ENCODE measurements at places on chromosomes 1 and 21.
A peak's percentile ranks its signal among the peaks of the same experiment; 100 is the strongest.

DNA sequence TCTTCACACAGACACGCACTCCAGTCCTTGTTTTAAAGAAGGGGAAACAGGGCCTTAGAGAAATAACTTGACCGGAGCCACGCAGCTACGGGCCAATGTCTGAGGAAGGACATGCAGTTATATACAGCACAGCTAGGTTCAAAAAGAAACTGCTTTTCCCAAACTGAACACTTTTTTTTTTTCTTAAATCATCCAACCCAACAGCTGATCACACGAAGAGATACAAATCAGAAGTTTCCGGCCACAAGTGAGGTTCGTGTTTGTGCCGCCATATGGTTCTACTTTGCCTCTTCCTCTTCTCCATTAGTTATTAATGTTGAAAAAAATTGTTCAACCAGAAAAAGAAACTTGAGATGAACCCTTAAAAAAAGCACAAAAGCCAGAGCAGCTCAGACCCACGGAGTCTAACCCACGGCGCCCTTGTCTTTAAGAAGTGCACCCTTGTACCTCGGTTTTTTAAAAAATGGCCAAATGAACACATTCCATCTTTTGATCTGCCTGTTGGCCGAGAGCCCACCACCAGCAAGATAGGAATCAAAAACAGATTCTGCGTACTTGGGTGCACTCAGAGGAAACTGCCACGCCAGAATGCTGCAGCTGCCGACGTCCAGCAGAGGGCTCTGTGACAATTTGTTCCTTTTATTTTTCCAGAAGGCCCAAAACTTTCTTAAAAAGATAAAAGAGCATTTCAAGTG is 78.9 kb downstream of the SLC66A1 start:
- DNase-seq, result peak; percentile 39

GRCh38 chr1:246178717-246179311 is 328.3 kb downstream of the SMYD3 start:
- DNase-seq, result no peak

DNA sequence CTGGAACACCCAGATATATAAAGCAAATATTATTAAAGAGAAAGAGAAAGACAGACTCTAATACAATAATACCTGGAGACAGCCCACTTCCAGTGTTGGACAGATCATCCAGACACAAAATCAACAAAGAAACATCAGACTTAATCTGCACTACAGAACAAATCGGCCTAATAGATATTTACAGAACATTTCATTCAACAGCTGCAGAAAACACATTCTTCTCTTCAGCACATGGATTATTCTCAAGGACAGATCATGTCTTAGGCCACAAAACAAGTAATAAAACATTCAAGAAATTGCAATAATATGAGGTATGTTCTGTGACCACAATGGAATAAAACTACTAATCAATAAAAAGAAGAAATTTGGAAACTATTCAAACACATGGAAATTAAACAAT is 398.3 kb upstream of the DUSP10 start:
- DNase-seq, result no peak

GRCh38 chr1:30845904-30846290 is 62.7 kb downstream of the SDC3 start:
- no peak for DNase-seq

DNA sequence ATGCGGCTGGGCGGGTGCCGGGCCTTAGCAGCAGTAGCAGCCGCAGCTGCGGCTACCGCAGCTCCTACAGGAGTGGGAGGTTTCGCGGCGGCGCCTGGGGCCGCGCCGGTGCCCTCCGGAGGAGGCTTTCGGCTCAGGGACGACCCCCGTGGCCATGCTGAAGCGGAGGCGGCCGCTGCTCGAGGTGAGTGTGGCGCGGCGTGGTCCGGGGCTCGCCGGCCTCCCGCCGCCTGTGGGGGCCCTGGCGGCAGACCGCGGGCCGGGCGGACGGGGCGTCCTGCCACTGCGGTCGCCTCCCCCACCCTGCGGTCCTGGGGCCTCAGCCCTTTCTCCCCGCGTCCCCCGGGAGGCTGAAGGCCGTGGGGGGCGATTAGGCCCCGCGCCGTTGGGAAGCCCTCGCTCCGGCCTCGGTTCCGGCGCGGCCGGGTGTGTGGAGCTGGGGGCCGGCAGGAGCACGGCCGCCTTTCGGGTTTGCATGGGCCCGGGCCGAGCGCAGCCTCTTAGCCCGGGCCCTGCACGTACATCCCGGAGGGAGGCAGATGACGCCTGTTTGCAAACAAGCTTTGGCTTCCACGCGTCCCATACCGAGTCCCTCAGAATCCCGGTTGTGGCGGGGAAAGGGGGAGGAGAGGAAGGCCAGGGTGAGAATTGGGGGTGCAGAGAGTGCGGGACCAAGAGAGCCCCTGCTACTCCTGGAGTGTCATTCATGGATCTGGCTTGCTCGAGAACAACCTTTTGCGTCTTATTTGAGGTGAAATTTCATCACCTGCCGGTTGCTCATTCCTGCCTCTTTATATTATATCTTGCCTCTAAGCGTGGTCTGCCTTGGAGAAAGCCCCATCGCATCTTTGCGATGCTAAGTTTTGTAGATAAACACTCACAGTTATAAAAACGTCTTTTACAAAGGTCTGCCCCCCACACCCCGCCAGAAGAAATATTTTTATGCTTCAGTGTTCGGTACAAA is 613 bp downstream of the ZFYVE9 start:
- peak; percentile 52 for DNase-seq

- DNase-seq, result no peak
These were observed 84.4 kb upstream of the SYT6 start for GRCh38 chr1:114238053-114238452.

- DNase-seq, result no peak
These were observed 19.3 kb upstream of the C1orf21 start for GRCh38 chr1:184367427-184368038.

- DNase-seq, result no peak
These were observed 101.1 kb upstream of the TIAM1 start for GRCh38 chr21:31445137-31445536.

- no peak for DNase-seq
These were observed 212.5 kb downstream of the TOMM20 start for GRCh38 chr1:234915924-234916675.

GRCh38 chr1:193402037-193402436 is 215.6 kb upstream of the B3GALT2 start:
- no peak for DNase-seq

GRCh38 chr1:240985081-240985480 is 371.9 kb downstream of the RGS7 start:
- DNase-seq, result no peak

DNA sequence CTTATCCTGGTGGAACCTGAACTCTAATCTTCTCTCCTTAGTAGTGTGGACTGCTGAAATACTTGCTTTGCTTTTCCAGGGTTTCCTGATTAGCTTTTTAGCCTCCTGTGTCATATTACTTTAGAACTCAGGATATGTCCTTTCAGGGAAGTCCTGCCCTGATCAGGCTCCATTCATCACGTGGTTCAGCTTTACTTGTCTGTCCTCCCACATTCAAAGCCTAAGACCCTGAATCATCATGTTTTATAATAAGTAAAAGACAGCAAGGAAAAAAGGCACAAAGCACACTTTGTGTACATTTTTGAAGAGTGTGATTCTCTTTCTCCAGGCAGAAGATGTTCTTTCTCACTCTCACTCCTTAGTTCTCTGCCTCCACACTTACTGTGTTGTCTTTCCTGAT is 70.6 kb downstream of the PATJ start:
- no peak for DNase-seq

- no peak for DNase-seq
These were observed 19.8 kb downstream of the MIER1 start for GRCh38 chr1:66944330-66945274.

DNA sequence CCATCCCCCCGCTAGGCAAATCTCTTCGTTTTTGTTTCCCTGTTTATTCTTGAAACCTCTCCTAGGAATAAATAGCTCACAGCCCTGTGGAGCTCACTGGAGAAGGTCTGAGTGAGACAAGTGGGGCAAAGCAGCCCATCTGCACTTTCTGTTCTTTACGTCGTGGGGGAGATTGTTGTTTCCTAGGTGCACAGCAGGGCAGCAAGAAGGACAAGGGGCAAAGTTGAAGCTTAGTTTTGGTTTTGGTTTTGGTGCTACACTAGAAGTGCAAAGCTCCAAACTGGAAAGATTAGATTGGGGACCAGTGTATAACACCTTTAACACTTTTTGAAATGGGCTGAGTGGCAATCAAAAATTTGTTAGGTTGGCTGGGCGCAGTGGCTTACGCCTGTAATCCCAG is 76.6 kb downstream of the GPR88 start:
- DNase-seq, result no peak

- DNase-seq, result peak; percentile 30
These were observed 57.1 kb downstream of the WNT9A start for GRCh38 chr1:227890451-227891222.

DNA sequence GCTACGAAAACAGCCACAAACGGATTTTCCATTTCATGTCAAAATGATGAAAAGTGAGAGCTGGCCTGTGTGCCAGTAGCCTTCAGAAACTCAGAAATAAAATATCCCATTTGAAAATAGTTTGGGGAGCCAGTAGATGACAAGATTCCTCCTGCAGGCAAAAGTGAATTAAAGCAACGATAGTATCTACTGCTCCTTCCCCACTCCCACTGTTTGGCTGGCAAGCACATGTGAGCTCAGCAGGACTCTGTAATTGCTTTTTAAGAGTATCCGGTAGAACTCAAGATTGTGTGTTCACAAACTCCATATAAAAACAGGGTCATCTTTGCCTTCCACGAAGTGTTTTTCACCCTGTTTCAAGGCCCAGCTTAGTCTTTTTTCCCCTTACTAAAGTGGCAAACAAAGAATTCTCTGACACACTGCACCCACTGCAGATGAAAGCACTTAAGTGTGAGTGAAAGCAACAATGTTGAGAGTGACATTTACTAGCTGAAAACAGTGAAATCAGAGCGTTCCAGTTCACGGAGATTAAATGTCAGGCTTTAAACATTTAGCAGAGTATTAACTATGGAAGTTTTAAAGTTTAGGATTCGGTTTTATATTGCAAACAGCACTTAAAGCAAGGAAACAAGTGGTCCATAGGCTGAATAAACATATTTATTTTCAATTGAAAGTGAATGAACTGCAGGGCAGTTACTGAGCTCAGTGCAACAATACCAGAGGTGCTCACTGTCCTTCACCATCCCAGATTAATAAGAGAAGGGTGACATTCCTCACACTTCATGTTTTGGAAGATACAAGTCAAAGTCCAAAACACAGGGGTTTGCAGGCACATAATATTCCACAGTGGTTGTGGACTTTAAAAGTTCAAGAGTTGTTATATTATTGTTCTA is 70.0 kb downstream of the ALG14 start:
- no peak for DNase-seq

DNA sequence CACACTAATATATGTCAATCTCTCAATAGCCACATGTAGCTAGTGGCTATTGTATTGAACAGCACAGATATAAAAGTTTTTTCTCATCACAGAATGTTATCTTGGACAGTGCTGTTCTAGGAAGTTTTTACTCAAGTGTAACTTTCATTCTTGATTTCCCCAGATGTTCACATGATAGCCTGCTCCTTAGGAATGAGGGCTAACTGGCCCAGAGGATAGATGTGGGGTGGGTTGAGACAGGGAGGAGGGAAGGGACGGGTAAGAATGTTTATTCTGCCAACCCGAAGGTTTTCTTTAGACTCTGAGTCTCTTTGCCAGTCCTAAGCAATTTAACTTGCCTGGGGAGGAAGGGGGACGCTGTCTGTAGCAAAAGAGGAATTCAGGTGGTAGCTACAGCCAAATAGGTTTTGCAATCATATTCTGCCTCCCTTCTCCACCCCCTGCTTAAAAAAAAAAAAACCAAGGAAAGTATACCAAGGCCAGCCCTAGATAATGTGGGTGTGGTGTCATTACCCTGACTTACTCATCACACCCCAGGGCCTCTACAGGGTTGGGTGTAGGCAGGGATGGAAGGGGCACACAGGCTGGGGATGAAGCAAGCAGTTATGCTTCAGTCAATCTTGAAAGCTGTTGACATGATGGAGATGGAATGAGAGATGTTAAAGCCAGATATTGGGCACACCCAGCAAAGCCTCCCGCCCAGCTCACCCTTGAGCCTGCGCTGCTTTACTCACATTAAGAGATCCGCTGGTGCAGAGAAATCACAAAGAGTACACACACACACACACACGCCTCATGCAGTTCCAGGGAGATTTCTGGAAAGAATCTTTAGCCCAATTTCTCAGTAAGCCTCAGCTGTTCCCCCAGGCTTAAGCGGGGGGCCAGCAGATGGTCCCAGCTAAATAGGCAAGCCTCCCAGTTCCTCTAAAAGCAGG is 59.9 kb downstream of the PLXNA2 start:
- DNase-seq, result peak; percentile 72

GRCh38 chr1:29984862-29985605 is 738.4 kb downstream of the MATN1 start:
- no peak for DNase-seq

DNA sequence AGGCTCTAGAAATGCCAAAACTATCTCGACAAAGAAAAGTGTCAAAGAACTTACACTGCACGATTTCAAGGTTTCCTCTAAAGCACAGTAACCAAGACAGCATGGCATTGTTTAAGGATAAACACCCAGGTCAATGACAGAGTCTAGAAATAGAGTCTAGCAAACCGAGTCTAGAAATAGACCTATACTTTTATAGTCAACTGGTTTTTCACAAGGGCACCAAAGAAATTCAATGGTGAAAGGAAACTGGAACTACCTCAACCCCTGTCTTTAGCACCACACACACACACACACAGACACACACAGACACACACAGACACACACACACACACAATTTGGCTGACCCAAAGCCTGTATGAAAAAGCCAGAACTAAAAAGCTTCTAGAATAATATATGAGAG is 67.1 kb upstream of the PGBD5 start:
- no peak for DNase-seq

DNA sequence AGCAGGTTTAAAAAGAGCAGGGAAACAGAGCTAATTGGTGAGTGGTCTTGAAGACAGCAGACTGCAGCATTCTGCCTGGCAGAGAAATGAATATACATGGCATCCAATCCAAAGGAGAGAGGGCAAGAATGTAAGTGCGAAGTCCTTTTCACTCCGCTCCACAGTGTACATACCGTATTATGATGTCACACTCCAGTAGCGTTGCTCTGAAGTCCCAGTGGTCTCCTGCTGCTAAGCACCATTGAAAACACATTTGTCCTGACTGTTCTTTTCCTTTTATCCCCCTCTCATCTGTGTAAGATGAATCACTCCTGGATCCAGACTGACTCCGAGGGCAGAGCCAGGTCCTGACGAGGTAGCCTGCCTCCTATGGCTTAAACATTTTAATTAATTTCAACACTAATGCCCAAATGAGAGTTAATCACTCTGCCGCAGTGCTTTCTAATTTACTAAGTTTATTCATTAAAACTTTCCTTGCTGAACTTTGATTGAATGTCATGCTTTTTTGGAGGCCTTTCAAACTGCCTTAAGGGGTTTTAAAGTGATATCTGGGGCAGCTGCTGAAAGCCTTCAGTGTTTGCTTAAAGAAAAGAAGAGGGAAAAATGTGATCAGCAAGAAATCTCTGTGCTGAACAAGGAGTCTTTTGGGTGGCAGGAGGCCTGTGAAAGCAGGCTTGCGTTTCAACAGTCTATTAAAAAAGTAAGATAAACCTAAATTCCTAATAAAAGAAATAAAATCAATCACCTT is 227.2 kb downstream of the ATG4C start:
- no peak for DNase-seq

DNA sequence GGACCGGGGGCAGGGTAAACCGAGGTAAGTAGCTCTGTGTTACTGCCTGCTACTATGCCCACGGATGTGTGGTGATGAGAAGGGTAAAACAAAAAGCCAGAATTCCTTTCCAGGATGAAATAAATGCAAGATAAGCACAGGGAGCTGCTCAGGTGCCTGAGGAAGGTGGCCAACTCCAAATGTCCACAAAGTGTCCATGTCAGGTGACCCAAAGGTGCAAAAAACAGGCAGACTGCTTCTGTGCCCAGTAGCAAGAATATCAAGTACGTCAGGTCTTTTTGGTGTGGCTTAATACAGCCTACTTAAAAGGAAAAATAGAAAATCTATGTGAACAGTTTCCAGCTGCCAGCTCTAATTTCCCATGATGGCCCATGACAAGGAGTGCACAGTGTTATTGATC is 279.3 kb downstream of the SETD4 start:
- DNase-seq, result no peak
